ENCODE measurements at places on chromosomes 1 and 21.
A peak's percentile ranks its signal among the peaks of the same experiment; 100 is the strongest.

DNA sequence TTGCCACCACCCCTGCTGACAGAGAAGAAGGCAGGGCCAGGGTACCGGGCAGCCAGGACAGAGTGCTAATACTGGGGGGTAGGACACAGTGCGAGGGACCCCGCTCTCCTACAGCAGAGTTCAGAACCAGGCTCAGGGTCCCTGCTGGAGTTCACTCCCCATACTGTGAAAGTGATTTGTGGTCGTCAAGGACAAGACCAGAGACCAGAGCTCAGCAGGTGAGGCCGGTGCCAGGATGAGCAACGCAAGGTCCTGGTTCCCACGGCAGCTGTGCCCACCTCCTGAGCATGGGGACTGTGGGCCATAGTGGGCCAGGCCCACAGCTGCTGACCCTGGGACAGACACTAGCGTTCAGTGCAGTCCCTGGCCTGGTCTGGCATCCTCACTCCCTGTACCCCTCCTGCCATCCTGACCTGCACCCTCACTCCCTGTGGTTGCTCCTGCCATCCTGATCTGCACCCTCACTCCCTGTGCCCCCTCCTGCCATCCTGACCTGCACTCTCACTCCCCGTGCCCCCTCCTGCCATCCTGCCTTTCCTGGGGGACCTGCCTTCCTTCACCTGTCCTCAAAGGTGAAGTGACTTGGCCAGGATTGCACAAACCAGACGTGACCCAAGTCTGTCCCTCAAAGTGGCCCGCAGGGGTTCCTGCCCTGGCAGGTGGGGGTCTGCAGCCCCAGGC lies 13.8 kb upstream of the PTTG1IP start:
- DNase-seq = no peak

- DNase-seq = no peak
These were observed 271.5 kb downstream of the TGFB2 start for GRCh38 chr1:218616681-218617080.

DNA sequence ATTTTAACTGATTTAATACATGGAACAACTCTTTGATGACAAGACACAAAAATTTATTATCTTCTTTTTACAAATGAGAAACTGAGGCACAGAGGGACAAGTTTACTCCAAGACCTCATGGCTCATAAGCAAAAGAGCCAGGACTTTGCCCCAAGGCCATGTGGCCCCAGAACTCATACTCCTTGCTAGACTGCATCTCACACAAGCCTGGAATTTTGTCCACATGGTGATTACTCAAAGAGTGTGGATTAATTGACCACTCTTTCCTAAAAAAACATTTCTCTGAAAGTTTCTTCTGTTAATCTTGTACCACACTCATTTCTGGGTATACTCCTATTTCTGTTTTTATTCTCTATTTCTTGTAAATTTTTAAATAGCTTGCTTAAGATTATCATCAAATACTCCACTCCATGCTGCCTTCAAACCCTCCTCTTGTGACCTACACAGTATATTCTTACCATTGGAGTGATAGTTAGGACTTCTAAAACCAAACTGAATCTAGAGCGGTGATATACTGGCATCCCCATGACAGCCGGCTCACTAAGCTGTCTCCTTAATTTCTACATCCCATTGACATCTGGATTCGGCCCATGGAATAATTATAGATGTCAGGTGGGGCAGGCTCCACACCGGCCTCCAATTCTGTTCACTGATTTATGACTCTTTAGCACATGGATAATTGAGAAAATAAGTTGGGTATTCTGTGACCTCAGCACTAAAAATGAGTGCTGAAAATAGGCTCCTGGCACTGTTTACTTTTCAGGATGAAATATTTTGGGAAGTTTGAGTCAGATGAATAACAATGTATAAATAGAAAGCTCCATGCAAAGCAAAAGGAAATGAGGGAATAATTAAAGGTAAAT lies 16.1 kb downstream of the RGS4 start:
- no peak for DNase-seq

DNA sequence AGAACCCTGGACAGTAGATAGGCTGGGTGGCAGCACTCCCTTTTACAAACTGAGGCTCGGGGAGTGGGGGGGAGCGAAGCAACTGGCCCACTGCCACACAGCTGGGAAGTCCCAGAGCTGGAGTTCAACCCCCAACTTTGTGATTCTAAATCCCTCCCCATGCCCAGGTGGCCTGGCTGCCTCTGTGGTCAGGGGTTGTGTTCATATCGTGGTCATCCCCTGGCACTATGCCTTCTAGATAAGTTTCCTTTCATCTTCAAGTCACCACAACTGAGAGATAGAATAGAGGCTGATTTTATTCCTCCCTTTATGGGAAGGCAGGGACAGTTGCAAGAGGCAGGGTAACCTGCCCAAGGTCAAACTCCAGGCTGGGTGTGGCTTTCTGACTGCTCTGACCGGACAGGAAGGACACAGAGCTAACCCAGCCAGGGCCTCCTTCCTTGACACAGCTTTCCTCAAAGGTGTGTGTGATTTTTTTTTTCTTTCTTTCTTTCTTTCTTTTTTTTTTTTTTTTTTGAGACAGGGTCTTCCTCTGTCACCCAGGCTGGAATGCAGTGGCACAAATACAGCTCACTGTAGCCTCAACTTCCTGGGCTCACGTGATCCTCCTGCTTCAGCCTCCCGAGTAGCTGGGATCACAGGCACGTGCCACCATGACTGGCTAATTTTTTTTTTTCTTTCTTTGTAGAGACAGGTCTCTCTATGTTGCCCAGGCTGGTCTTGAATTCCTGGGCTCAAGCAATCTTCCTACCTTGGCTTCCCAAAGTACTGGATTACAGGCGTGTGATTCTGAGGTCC lies 18.4 kb upstream of the TNFRSF1B start:
- DNase-seq = no peak

DNA sequence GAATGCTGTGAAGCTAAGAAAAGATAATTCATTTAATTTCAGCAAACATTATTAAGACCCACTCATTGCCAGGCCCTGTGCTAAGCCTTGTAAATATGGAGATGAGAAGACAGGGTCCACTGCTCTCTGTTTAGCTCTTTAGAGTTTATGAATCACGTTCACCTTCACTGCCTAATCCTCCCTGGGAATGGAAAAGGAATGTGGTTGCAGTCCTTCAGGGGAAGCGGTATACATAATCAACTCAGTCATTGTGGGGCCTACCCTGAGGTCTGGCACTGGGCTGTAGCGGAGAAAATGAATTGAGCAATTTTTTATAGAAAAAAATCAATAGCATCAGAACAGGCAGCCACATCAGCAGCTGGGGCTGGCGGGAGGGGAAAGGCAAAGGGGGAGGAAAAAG lies 412.1 kb upstream of the NFIA start:
- no peak for DNase-seq

- DNase-seq = peak; percentile 82
These were observed 26.1 kb downstream of the PROK1 start for GRCh38 chr1:110477041-110477440.

DNA sequence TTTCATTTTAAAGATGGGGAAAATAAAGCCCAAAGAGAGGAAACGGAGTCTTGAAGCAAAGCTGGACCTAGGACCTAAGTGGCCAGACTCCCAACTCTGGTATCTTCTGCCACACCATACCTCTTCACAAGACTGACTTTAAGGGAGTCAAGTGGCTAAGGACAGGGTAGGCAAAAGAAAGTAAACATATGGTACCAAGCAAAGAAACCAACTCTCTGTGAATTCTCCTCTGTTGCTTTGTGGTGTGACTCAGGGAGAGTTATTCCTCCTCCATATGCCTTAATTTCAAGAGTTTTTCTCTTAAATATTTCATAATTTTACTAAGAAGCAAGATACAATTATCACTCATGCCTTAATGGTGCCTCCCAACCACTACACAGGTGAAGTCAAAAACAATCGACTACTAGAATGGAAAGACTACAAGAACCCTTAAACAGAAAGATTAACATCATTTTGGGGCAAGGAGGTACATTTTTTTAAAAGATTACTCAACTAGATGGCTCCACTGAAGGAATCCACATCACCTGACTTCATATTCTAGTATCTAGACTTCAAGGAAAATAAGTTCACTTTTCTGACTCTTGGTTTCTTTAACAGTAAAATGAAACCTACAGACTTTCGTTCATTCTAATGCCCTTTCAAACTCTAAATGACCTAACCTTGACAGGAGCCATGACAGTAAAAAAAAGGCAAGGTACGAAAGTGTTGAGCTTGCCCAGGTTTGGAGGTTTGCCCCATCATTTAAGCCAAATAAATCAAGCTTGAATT lies 44.2 kb downstream of the LUZP1 start:
- DNase-seq = no peak

- peak; percentile 10 for DNase-seq
These were observed 10.6 kb upstream of the LRRC39 start for GRCh38 chr1:100188617-100189016.

- no peak for DNase-seq
These were observed 44.3 kb upstream of the LRRC7 start for GRCh38 chr1:69523461-69523860.

DNA sequence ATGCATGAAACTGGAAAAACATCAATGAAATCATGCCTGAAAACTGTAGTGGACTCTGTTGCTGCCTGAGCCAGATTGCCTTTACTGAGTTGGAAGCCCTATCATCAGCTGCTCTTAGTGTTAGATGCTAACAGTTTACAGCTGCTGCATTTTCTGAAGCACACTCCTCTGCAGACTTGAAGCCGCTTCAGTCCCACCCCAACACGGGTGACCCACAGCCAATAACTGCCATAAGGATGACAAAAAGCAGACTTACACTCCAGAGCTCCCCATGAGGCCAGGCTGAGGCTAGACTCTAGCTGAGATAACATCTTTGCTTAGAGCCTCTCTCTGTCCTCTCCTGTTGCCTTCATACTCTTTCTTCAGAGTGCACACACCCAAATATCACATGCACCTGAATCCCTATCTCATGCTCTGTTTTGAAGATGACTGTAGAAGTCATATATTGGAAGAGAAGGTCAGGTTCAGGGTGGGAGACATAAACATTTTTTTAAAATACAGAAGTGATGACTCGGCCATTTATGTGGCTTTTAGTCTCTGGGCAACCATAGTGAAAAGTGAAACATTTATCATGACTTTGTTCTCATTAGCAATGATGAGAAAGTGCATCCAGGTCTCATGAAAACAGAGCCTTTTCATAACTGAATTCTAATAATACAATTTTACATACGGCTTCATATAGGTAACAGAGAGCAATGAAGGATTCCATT lies 161.0 kb downstream of the KCNK2 start:
- no peak for DNase-seq

- DNase-seq = no peak
These were observed 410.6 kb upstream of the NR5A2 start for GRCh38 chr1:199616947-199617346.

DNA sequence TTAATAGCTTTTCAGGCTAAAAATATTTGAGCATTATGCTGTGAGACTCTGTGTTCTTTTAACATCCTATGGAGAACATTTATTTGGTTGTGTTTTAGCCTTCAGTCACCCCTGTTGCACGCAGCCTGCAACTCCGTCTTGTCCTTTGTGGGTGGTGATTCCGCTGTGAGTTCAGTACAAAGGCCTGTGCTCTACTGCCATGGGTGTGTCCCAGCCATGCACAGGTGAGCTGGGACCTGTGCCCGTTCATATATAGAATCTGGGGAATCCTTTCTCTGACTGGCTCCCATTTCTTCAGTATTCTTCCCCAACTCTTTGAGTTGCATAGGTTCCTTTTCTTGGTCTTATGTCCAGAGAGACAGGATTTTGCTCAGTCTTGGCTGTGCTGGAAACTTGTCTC lies 61.4 kb downstream of the ACTL8 start:
- DNase-seq = no peak

GRCh38 chr1:5983361-5984103 lies 8.7 kb downstream of the NPHP4 start:
- no peak for DNase-seq

- no peak for DNase-seq
These were observed 137.9 kb downstream of the ZSCAN20 start for GRCh38 chr1:33610391-33610790.

DNA sequence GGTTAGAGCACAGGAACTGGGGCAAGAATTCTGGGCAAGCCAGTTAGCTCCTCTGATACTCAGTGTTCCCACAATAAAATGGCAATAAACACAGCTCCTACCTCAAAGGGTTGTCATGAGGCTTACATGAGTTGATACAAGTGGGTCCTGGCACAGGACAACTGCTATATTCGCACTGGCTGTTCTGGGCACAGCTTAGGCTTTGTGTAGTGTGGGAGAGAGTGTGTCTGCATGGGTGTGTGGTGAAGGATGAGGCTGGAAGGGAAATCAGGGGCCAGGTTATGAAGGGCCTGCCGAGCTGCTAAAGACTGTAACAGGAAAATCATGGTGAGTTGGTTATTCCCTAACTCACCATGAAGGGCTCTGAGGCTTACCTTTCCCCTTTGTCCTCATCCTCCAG lies 18.7 kb downstream of the ETV3 start:
- no peak for DNase-seq

DNA sequence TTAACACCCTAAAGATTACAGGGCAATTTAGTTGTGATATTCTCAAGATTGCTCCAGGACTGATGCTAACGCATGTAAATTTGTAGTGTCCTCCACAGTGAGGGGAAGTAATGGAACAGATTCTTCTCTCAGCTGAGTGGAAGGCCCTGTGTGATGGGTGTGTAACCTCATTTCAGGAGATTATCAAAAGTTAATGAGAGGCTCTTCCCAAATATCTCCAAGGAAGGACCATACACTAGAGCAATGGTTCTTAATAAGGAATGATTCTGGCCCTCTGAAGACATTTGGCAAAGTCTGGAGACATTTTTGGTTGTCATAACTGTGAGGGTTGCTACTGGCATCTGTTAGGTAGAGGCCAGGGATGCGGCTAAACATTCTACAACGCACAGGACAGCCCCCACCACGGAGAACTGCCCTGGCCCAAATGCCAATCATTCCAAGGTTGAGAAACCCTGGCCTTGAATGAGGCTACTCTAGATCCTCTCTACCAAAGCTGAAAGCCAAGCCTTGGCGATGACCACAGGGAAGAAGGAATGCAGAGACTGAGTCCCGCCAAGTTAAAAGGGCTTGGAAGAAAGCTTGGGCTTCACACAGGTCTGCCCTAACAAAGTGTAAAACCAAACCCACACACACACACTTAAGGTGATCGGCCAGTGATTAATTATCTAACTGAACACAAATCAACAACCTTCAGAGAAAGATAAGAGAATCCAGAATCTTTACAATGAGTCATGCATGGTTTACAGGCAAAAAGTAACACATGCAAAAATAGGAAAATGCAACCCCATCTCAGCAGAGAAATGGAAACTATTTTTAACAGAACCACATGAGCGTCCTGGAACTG lies 135.8 kb downstream of the SYF2 start:
- DNase-seq = no peak

DNA sequence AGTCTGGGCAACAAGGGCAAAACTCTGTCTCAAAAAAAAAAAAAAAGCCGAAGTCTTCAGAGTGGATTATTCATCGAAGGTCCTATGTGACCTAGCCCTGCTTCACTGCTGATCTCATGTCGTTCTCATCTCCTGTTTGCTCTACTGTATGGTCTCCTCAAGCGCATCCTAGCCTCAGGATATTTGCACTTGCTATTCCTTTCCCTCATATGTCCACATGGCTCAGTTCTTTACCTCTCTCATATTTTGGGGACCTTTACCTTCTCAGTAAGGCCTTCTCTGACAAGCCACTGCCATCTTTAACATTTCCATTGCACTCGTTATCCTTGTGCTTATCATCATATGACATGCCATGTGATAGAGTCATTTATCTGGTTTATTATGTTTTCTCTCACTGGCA lies 2.6 kb downstream of the TBCE start:
- DNase-seq = no peak
